Tibial nerve (tissue), 4 donors: ENCODE measurements at places on chromosomes 13 and 19.

GRCh38 chr13:40026741-40027140 is 371.3 kb downstream of the COG6 start:
- no peaks in the 10 kb centered on the region for H3K36me3 ChIP-seq
- no peak for DNase-seq
- no peak overlapping the region for H3K27ac ChIP-seq
- no peak overlapping the region for H3K4me3 ChIP-seq

- no peak for DNase-seq
- no peaks in the 10 kb centered on the region for H3K4me1 ChIP-seq
- no peak overlapping the region for H3K27ac ChIP-seq
- no peaks in the 10 kb centered on the region for H3K27me3 ChIP-seq
- H3K4me3 ChIP-seq, result no peak overlapping the region
- no peaks in the 10 kb centered on the region for H3K36me3 ChIP-seq
Observed at GRCh38 chr19:2261438-2262172, 5.4 kb upstream of the JSRP1 start.

- no peaks in the 10 kb centered on the region for H3K36me3 ChIP-seq
- no peaks in the 10 kb centered on the region for H3K4me1 ChIP-seq
- no peak overlapping the region for H3K27ac ChIP-seq
- H3K27me3 ChIP-seq, result no peaks in the 10 kb centered on the region
- H3K4me3 ChIP-seq, result no peak overlapping the region
Observed at GRCh38 chr13:77429320-77430142, 102.6 kb upstream of the MYCBP2 start.

- H3K36me3 ChIP-seq, result no peaks in the 10 kb centered on the region
- DNase-seq, result no peak
Observed at GRCh38 chr13:31036731-31037695, 104.6 kb downstream of the TEX26 start.

- DNase-seq, result no peak
- H3K27me3 ChIP-seq, result no peaks in the 10 kb centered on the region
- H3K36me3 ChIP-seq, result no peaks in the 10 kb centered on the region
- H3K27ac ChIP-seq, result no peak overlapping the region
Observed at GRCh38 chr13:67880916-67881315, 650.8 kb upstream of the PCDH9 start.

GRCh38 chr13:72244788-72245187 is 377.8 kb upstream of the DACH1 start:
- no peaks in the 10 kb centered on the region for H3K4me1 ChIP-seq
- H3K27ac ChIP-seq, result no peak overlapping the region
- H3K4me3 ChIP-seq, result no peak overlapping the region
- DNase-seq, result no peak
- no peaks in the 10 kb centered on the region for H3K36me3 ChIP-seq

DNA sequence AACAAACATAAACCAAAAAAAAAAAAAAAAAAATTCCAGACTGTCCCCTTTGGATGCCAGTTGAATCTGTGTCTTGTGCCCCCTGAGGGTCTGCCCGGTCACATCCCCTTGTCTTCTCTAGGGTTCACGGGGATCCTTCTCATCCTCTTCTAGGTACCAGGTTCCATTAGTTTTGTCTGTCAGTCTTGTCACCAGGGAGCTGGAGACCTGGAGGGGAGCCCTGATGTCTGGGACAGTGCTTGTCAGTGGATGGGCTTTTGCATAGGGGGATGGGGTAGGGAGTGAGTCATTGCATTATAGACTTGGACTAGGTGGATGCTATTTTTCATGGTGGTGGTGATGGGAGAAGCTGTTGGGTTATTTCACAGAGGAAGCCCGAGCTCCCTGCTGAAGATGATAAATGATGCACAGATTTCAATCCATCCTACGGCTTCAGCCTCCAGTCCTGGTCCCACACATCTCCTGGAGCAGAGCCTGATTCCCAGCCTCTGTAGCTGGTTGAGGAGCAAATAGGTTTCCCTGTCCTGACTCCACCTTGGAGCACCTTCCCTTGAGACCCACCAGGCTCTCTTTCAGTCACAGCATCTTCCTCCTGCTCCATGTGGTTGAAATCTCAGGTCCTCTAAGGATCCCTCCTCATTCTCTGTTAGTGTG is 26.0 kb downstream of the WTIP start:
- H3K27ac ChIP-seq, result no peak overlapping the region
- no peak overlapping the region for H3K4me3 ChIP-seq

GRCh38 chr13:105193026-105193425 is 1342.4 kb downstream of the EFNB2 start:
- H3K4me1 ChIP-seq, result no peaks in the 10 kb centered on the region
- DNase-seq, result no peak
- no peak overlapping the region for H3K27ac ChIP-seq

DNA sequence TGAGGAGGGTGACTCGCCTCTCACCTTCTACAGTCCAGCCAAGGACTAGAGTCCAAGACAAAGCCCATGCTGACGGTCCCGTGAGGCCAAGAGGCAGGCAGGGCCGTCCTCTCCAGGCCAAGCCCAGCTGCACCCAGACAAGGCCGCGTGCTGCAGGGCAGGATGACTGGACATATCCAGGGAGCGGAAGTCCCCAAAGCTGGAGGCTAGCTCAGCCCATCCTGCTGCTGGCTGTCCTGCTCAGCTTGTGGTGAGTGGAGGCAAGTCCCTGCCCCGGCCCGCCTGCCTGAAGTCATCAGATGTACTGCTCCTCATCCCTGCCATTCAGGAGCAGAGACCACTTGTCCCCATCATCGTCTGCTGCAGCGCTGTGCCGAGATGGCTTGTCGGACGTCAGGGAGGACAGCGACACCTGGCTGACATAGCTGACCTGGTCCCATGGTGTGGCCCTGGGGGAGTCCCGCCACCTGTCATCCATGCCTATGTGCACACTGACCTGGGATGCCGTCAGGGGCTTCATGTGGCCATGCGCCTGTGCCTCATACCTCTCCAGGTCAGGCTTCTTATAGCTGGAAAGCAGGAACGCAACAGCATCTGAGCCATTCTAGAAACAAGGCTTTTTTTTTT is 72.8 kb downstream of the CCDC70 start:
- DNase-seq, result no peak
- H3K27me3 ChIP-seq, result no peaks in the 10 kb centered on the region
- H3K4me1 ChIP-seq, result no peaks in the 10 kb centered on the region
- H3K27ac ChIP-seq, result no peak overlapping the region
- no peaks in the 10 kb centered on the region for H3K36me3 ChIP-seq

GRCh38 chr19:21910318-21910717 is 74.3 kb upstream of the ZNF43 start:
- H3K36me3 ChIP-seq, result no peaks in the 10 kb centered on the region
- H3K4me1 ChIP-seq, result no peaks in the 10 kb centered on the region

DNA sequence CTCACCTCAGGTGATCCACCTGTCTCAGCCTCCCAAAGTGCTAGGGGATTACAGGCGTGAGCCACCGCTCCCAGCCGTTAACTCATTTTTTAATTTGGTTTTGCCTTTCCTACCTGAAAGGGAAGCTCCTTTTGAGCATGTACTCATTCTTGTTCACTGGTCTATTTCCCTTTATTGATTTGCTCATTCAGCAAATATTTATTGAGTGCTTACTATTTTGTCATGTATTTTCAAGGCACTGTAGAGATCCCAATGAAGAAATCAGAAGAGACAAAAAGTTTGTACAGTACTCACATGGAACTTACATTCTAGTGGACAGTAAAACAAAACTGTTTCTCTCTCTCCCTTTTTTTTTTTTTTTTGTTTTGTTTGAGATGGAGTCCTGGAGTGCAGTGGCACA is 13.8 kb downstream of the SPACA6 start:
- no peak for DNase-seq
- no peaks in the 10 kb centered on the region for H3K36me3 ChIP-seq
- peaks cover 18% of the 10 kb centered on the region for H3K4me1 ChIP-seq
- H3K4me3 ChIP-seq, result no peak overlapping the region
- H3K27ac ChIP-seq, result no peak overlapping the region

DNA sequence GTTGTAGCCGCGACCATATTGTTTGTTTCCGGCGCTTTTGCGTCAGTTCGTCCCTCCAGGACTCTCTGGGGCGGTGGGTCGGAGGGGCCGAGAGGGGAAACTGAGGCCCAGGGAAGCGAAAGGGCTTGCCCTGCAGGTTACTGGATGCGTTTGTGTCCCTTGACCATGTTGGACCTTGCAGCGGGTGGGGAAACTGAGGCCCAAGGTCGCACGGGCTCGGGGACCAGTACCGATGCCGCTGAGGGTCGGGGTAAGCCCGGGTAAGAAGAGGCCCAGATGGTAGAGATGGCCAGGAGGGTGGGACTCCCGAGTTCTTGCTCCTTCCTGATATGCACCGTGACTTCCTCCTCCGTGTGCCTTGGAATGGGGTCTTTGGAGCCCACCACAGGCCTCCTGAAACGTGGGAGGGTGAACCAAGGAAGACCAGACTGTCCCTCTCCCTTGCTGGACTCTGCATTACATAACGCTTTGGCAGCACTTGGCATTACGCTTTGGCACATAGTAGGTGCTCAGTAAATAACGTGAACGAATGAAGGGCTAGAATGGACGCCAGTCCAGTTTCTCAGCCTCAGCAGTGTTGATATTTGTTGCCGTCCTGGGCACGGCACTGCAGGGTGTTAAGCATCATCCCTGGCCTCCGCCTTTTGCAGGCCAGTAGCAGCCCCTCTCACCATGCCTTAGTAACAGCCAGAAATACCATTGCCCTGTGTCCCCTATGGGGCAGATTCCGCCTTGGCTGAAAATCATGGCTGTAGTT is 743 bp downstream of the CHAF1A start:
- no peak for DNase-seq
- no peaks in the 10 kb centered on the region for H3K36me3 ChIP-seq
- H3K4me3 ChIP-seq, result peak overlapping the region; percentile 60
- peaks cover 31% of the 10 kb centered on the region for H3K4me1 ChIP-seq
- H3K27ac ChIP-seq, result peak overlapping the region; percentile 94
- H3K27me3 ChIP-seq, result no peaks in the 10 kb centered on the region

DNA sequence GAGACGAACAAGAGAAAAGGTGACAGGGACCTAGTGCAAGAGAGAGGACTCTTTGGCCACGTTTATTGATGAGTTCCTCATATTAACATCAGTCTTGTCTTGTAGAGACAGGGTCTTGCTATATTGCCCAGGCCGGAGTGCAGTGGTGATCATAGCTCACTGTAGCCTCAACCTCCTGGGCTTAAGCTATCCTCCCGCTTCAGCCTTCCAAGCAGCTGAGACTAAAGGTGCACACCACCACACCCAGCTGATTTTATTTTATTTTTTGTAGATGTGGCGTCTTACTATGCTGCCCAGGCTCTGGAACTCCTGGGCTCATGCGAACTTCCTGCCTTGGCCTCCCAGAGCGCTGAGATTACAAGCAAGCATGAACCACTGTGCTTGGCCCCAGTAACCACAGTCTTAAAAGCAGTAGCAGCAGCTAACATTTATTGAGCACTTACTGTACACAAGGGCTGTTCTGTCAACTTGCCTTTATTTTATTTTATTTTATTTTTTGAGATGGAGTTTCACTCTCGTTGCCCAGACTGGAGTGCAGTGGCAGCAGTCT is 1.1 kb upstream of the SH2D3A start:
- no peaks in the 10 kb centered on the region for H3K27me3 ChIP-seq
- peak overlapping the region; percentile 73 for H3K27ac ChIP-seq
- no peaks in the 10 kb centered on the region for H3K36me3 ChIP-seq
- H3K4me1 ChIP-seq, result peaks cover 6% of the 10 kb centered on the region
- no peak for DNase-seq

GRCh38 chr19:20153281-20153680 is 13.7 kb upstream of the ZNF486 start:
- H3K4me3 ChIP-seq, result no peak overlapping the region
- H3K27ac ChIP-seq, result no peak overlapping the region
- no peaks in the 10 kb centered on the region for H3K27me3 ChIP-seq
- no peaks in the 10 kb centered on the region for H3K36me3 ChIP-seq

- H3K4me3 ChIP-seq, result no peak overlapping the region
- no peaks in the 10 kb centered on the region for H3K27me3 ChIP-seq
- H3K4me1 ChIP-seq, result no peaks in the 10 kb centered on the region
- H3K27ac ChIP-seq, result no peak overlapping the region
- DNase-seq, result no peak
Observed at GRCh38 chr19:51009061-51009891, 7.9 kb upstream of the KLK8 start.

- H3K4me1 ChIP-seq, result no peaks in the 10 kb centered on the region
- H3K27ac ChIP-seq, result peak overlapping the region; percentile 70
- peak; percentile 22 for DNase-seq
- H3K36me3 ChIP-seq, result no peaks in the 10 kb centered on the region
Observed at GRCh38 chr13:21075011-21075378, 13.6 kb upstream of the LATS2 start.

GRCh38 chr13:109309625-109310363 is 476.6 kb downstream of the IRS2 start:
- no peak overlapping the region for H3K27ac ChIP-seq
- no peak for DNase-seq
- H3K4me1 ChIP-seq, result no peaks in the 10 kb centered on the region
- H3K4me3 ChIP-seq, result no peak overlapping the region
- no peaks in the 10 kb centered on the region for H3K36me3 ChIP-seq

DNA sequence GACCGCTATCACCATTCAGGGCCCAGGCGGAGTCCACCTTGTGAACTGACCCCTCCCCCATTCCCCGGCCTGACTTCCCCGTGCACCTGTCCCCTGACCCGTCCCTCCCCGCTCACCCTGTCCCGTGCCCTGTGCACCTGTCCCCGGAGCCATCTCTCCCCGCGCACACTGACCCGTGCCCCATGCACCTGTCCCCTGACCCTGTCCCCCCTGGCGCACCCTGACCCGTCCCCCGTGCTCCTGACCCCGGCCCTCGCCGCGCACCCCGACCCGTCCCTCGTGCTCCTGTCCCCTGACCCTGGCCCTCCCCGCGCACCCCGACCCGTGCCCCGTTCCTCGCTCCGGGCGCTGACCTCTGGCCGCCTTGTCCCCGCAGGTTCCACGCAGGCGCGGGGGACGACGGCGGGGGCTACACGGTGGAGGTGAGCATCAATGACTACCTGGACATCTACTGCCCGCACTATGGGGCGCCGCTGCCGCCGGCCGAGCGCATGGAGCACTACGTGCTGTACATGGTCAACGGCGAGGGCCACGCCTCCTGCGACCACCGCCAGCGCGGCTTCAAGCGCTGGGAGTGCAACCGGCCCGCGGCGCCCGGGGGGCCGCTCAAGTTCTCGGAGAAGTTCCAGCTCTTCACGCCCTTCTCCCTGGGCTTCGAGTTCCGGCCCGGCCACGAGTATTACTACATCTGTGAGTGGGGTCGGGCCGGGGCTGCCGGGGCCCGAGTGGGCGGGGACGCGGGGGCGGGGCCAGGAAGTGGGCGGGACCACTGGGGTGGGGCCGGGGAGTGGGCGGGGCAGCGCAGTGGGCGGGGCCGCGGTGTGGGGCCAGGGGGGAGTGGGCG is 9.7 kb downstream of the EFNA2 start:
- H3K4me3 ChIP-seq, result peak overlapping the region; percentile 17
- DNase-seq, result no peak
- H3K27me3 ChIP-seq, result no peaks in the 10 kb centered on the region

GRCh38 chr13:32669030-32669646 is 82.9 kb downstream of the PDS5B start:
- H3K4me1 ChIP-seq, result no peaks in the 10 kb centered on the region
- no peaks in the 10 kb centered on the region for H3K27me3 ChIP-seq
- no peaks in the 10 kb centered on the region for H3K36me3 ChIP-seq
- no peak overlapping the region for H3K27ac ChIP-seq
